ENCODE measurements at places on chromosomes 7 and 10.

DNA sequence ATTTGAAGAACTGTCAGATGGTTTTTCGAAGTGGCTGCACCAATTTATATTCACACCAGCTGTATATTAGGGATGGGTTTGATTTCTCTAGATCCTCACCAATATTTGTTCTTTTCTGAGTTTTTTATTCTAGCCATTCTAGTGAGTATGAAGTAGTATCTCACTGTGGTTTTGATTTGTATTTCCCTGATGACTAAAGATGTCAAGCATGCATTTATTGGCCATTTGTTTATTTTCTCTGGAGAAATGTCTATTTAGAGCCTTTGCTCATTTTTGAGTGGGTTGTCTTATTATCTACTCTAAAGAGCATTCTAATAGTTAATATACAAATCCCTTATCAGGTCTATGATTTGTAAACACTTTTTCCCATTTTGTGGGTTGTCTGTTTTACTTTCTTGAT, 123.9 kb downstream of the PCLO start:
- H3K27me3 ChIP-seq, result no peaks in the 10 kb centered on the region
- DNase-seq, result no peak
- H3K4me1 ChIP-seq, result no peaks in the 10 kb centered on the region
- H3K4me3 ChIP-seq, result no peak overlapping the region

DNA sequence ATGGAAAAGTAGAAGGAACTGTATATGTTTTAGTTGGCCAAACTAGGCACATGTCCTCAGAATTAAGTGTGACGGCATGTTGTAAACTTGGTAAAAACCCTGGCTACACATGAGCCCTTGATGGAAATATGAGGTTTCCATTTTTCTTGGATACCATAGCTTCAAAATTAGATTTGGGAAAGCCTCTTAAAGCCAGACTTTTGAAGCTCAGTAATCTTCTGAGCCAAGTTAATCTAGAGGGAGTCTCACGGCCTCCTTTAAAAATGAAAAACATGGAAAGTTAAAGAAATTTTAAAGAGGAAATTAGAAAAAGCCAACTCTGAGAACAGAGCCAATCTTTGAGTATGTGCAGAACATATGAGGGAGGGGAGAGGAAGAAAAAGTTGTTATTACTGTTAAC, 376.0 kb downstream of the CTNNA3 start:
- H3K27ac ChIP-seq, result no peak overlapping the region
- H3K4me3 ChIP-seq, result no peak overlapping the region
- H3K27me3 ChIP-seq, result no peaks in the 10 kb centered on the region
- H3K36me3 ChIP-seq, result no peaks in the 10 kb centered on the region
- no peaks in the 10 kb centered on the region for H3K4me1 ChIP-seq

GRCh38 chr7:140023728-140024127, 39.0 kb downstream of the PARP12 start:
- H3K27ac ChIP-seq, result no peak overlapping the region
- no peaks in the 10 kb centered on the region for H3K27me3 ChIP-seq
- peaks cover 14% of the 10 kb centered on the region for H3K4me1 ChIP-seq
- H3K36me3 ChIP-seq, result peaks cover 10% of the 10 kb centered on the region
- H3K4me3 ChIP-seq, result no peak overlapping the region

GRCh38 chr7:32412471-32412870, 77.7 kb downstream of the LSM5 start:
- no peak for DNase-seq
- H3K4me3 ChIP-seq, result no peak overlapping the region
- no peaks in the 10 kb centered on the region for H3K36me3 ChIP-seq
- no peaks in the 10 kb centered on the region for H3K4me1 ChIP-seq

- no peaks in the 10 kb centered on the region for H3K27me3 ChIP-seq
- peak; percentile 5 for DNase-seq
- peaks cover 15% of the 10 kb centered on the region for H3K4me1 ChIP-seq
- H3K27ac ChIP-seq, result peak overlapping the region; percentile 37
Observed at GRCh38 chr7:12731214-12731656, 43.8 kb downstream of the ARL4A start.

DNA sequence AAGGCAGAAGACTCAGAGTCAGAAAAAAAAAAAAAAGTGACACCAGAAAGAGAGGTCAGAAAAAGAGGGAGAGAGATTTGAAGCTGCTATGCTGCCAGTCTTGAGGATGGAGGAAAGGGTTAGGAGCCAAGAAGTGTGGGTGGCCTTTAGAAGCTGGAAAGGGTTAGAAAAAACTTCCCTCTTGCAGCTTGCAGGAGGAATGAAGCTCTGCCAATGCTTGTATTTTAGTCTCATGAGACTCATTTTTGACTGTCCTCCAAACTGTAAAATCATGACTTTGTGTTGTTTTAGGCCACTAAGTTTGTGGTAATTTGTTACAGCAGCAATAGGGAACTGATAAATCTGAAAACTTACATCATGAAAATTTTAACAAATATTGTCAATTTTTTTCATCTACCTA, 127.7 kb upstream of the NOBOX start:
- H3K4me1 ChIP-seq, result peaks cover 5% of the 10 kb centered on the region
- no peak for DNase-seq
- H3K27ac ChIP-seq, result no peak overlapping the region
- H3K4me3 ChIP-seq, result no peak overlapping the region
- no peaks in the 10 kb centered on the region for H3K27me3 ChIP-seq

DNA sequence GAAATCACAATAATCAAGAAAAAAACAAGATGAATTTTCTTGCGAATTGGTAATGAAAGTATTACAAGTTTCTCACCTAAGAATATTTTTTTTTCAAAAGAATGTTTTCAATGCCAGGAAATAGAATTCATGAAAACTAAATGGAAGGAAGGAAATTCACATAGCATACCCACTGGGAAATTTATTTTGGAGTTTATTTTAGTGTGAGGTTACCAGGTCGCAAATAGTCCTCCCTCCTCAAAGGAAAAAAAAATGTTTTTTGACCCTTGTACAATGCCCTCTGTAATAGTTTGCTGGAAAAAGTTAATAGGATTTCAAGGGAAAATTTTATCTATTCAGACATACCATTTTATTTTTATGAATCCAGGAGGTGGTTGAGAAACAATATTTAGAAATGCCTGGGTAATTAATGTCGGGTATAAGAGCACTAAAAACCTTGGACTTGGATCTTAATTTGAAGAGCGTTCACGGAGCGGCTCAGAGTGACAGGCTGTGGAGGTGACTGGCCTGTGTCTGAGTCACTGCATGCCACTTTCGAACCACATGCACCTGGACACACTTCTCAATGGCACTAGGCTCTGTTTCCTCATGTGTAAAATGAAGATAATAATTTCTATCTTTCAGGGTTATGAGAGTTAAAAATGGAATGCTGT, 28.2 kb downstream of the CUBN start:
- no peaks in the 10 kb centered on the region for H3K27me3 ChIP-seq
- H3K4me1 ChIP-seq, result no peaks in the 10 kb centered on the region

- DNase-seq, result no peak
- no peaks in the 10 kb centered on the region for H3K4me1 ChIP-seq
- no peak overlapping the region for H3K27ac ChIP-seq
- no peaks in the 10 kb centered on the region for H3K36me3 ChIP-seq
- H3K4me3 ChIP-seq, result no peak overlapping the region
Observed at GRCh38 chr10:57333880-57334279, 933.8 kb downstream of the IPMK start.

DNA sequence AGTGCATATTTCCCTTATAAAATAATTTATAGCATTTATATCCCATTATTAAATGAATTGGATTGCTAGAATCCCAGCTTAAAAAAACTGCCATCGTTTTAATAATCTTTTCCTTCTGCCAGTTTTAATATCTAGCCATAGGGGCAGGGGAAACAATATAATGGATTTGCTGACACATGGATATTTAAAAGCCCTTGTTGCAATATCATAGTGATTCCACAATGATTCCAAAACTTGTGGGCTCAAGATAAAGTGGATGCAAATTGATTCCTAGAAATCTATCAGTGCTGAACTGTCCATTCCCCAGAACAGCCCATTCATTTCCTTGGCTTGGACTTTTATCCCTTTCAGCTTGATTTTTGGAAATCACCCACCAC, 2.6 kb downstream of the CPA2 start:
- H3K27me3 ChIP-seq, result peaks cover 32% of the 10 kb centered on the region
- H3K27ac ChIP-seq, result no peak overlapping the region
- DNase-seq, result no peak
- H3K4me1 ChIP-seq, result no peaks in the 10 kb centered on the region
- H3K36me3 ChIP-seq, result peaks cover 2% of the 10 kb centered on the region

DNA sequence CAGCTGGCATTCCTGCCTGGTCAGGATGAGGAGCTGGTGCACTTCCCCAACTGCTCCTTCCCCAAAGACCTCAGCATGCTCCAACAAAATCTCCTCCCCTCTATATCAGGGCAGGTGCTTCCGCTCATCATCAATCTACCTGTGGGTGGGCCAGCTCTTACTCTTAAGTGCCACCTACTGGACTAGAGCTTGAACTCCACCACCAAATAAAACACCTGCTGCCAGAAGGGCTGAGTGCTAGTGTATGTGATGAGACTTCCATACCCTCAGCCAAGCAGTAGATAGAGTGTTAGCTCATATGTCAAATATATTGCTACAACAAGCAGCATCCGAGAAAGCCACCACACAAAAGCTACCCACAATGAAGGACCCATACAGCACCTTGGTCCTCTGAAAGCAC, 264.3 kb downstream of the RNLS start:
- no peaks in the 10 kb centered on the region for H3K27me3 ChIP-seq
- peaks cover 2% of the 10 kb centered on the region for H3K4me1 ChIP-seq
- DNase-seq, result no peak
- H3K36me3 ChIP-seq, result peaks cover 6% of the 10 kb centered on the region
- no peak overlapping the region for H3K27ac ChIP-seq

- H3K4me1 ChIP-seq, result no peaks in the 10 kb centered on the region
- H3K27me3 ChIP-seq, result peaks cover 4% of the 10 kb centered on the region
- H3K4me3 ChIP-seq, result no peak overlapping the region
- H3K36me3 ChIP-seq, result peaks cover 2% of the 10 kb centered on the region
- H3K27ac ChIP-seq, result no peak overlapping the region
Observed at GRCh38 chr10:120490288-120490687, 33.3 kb downstream of the PLPP4 start.

GRCh38 chr10:97549587-97550322, 22.8 kb upstream of the ANKRD2 start:
- peak overlapping the region; percentile 72 for H3K27ac ChIP-seq
- peaks cover 9% of the 10 kb centered on the region for H3K4me1 ChIP-seq
- no peak for DNase-seq
- no peak overlapping the region for H3K4me3 ChIP-seq

DNA sequence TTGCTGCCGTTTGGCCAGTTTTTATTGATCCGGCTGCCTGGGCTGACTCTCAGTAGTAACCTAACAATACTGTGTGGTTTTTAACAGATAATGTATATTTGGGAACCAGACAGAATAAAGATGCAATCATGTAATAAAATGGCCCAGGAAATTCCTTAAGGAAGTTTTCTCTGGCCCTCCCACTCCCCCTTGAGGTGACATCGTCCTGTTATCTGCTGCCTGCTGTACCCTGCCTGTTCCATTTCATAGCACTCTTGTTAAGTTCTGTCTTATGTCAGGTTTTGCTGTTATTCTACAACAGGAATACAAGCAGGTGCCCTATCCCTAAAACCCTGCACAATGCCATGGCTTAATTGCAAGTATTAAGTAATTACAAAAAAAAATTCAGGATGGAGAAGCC, 12.5 kb downstream of the ITGB8 start:
- peaks cover 2% of the 10 kb centered on the region for H3K27me3 ChIP-seq
- no peak overlapping the region for H3K27ac ChIP-seq
- no peaks in the 10 kb centered on the region for H3K36me3 ChIP-seq
- H3K4me1 ChIP-seq, result no peaks in the 10 kb centered on the region

DNA sequence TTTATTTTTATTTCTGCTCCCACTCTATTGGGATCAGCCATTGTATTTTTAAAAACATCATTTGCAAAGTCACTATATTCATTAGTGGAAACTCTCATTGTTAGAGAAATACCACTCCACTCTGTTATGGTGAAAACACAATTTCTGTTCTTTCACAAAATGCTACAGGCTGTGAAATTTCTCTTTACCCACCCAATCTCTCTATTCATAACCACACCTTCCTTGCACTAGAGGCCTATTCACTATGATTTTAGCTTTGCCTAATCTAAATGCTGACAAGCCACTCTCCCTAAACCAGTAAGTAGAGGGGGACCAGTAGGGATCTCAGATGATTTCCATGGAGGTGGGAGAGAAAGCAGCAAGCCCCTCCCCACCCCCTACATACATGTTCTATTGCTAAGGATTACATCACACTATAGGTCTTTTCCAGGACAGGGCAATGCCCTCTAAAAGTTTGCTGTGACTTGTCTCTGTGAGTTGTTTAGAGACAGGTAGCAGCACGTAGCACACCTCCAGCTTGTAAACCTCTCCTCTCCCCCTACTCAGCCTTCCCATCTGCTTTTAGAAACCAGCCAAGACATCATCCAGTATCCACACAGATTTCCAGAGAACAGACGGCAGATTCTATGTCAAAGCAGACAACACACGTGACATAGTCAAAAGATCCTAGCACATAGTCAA, 58.3 kb upstream of the PPP1R3C start:
- H3K27me3 ChIP-seq, result peaks cover 25% of the 10 kb centered on the region
- no peak overlapping the region for H3K4me3 ChIP-seq
- no peak for DNase-seq
- peaks cover 11% of the 10 kb centered on the region for H3K4me1 ChIP-seq
- H3K27ac ChIP-seq, result no peak overlapping the region

DNA sequence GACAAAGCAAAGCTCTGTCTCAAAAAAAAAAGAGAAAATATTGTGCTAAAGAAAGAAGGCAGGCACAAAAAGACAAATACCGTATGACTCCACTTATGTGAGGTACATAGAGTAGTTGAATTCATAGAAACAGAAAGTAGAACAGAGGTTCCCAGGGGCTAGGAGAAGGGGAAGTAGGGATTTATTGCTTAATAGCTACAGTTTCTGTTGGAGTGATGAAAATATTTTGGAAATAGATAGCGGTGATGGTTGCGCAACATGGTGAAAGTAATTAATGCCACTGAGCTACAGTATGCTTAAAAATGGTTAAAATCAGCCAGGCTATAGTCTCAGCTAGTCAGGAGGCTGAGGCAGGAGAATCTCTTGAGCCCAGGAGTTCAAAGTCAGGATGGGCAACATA, 18.5 kb upstream of the NPFFR1 start:
- no peak overlapping the region for H3K4me3 ChIP-seq
- DNase-seq, result no peak
- no peaks in the 10 kb centered on the region for H3K36me3 ChIP-seq
- no peak overlapping the region for H3K27ac ChIP-seq

GRCh38 chr7:7427363-7427762, 108.3 kb downstream of the COL28A1 start:
- H3K4me3 ChIP-seq, result no peak overlapping the region
- peaks cover 3% of the 10 kb centered on the region for H3K36me3 ChIP-seq

DNA sequence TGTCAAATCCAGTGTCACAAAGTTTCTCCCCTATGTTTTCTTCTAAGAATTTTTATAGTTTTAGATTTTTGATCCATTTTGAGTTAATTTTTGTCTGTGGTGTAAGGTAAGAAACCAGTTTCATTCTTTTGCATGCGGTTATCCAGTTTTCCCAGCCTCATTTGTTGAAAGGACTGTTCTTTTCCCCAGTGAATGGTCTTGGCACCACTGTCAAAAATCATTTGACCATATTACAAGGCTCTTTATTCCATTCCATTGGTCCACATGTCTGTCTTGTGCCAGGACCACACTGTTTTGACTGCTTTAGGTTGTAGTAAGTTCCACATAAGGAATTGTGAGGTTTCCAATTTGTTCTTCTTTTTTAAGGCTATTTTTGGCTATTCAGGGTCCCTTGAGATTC, 64.0 kb downstream of the INPP5A start:
- peaks cover 5% of the 10 kb centered on the region for H3K36me3 ChIP-seq
- H3K27ac ChIP-seq, result no peak overlapping the region
- no peak overlapping the region for H3K4me3 ChIP-seq

Data from T-helper 17 cell (primary cell).